ENCODE measurements at places on chromosomes 3 and 15.

DNA sequence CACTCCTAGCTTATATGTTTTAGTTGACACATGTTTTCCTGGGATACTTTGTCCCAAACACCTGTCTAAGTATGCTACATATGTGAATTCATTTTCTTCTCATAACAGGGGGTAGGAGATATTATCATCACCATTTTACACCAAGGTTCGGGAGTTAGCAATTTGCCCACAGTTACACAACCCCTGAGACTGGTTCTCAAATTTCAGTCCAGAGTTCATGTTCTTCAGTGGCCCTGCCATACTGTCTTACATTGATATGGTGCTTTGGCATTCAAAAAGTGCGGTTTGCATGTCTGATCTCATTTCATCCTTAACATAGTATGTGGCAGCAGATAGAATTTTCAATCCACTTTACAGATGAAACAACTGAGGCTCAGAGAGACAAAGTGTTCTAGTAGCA is 38.4 kb downstream of the ROBO2 start:
- H3K27ac ChIP-seq: no peak overlapping the region
- no peaks in the 10 kb centered on the region for H3K27me3 ChIP-seq
- no peak overlapping the region for H3K4me3 ChIP-seq
- peaks cover 26% of the 10 kb centered on the region for H3K4me1 ChIP-seq

GRCh38 chr15:66630801-66631351 is 65.1 kb upstream of the LCTL start:
- no peak for DNase-seq
- H3K4me3 ChIP-seq: no peak overlapping the region
- no peaks in the 10 kb centered on the region for H3K36me3 ChIP-seq
- H3K4me1 ChIP-seq: peaks cover 29% of the 10 kb centered on the region
- no peaks in the 10 kb centered on the region for H3K27me3 ChIP-seq

- H3K36me3 ChIP-seq: no peaks in the 10 kb centered on the region
- H3K4me3 ChIP-seq: no peak overlapping the region
- H3K27ac ChIP-seq: no peak overlapping the region
These were observed 51.3 kb downstream of the TLNRD1 start for GRCh38 chr15:81052046-81052445.

DNA sequence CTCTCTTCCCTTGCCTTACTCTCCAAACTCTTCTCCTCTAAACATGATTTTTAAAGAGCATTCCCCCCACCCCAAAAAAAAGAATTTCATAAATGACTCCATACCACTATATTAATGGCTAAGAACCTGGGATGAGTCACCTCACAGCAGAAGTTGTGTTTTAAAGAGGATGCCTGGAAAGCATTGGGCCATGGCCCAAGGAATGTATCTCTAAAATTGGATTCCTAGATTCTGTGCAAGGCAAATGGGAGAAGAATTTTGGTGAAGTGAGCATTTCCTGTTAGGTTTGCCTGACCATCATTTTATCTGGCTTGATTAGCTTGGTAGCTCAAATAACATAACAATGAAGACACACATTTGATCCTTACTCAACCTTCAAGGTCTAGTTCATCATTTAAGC is 251.4 kb downstream of the NR1D2 start:
- no peaks in the 10 kb centered on the region for H3K27me3 ChIP-seq
- H3K4me1 ChIP-seq: no peaks in the 10 kb centered on the region
- DNase-seq: no peak
- H3K27ac ChIP-seq: no peak overlapping the region
- H3K36me3 ChIP-seq: no peaks in the 10 kb centered on the region

- H3K27me3 ChIP-seq: peaks cover 26% of the 10 kb centered on the region
- no peak for DNase-seq
- no peak overlapping the region for H3K4me3 ChIP-seq
These were observed 2.0 kb downstream of the DISP2 start for GRCh38 chr15:40360015-40360414.

- H3K4me1 ChIP-seq: no peaks in the 10 kb centered on the region
- H3K27me3 ChIP-seq: no peaks in the 10 kb centered on the region
- H3K4me3 ChIP-seq: no peak overlapping the region
- H3K36me3 ChIP-seq: no peaks in the 10 kb centered on the region
- no peak for DNase-seq
These were observed 61.3 kb downstream of the PPARG start for GRCh38 chr3:12349895-12350811.

GRCh38 chr15:83537606-83538005 is 90.5 kb downstream of the SH3GL3 start:
- no peak overlapping the region for H3K4me3 ChIP-seq
- no peak for DNase-seq
- H3K36me3 ChIP-seq: no peaks in the 10 kb centered on the region
- no peaks in the 10 kb centered on the region for H3K27me3 ChIP-seq
- peaks cover 16% of the 10 kb centered on the region for H3K4me1 ChIP-seq

DNA sequence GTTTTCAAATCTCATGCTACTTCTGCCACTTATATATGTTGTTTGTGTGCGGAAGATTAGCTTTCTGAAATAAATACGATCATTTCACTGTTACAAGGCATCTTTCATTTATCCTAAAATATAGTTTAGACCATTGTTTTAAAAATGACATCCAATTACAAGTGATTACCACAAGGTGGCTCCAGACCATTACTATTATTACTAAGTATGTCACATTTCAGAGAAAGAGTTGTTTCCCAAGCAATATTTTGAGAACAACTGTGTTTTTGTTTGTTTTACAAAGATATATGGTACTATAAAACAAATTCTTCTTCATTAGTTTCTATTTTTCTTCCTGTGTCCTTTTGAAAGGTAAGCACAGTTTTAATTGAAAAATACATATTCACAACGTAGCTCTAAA is 136.0 kb upstream of the RAP2B start:
- DNase-seq: peak; percentile 71
- no peaks in the 10 kb centered on the region for H3K27me3 ChIP-seq
- no peaks in the 10 kb centered on the region for H3K4me1 ChIP-seq
- H3K36me3 ChIP-seq: no peaks in the 10 kb centered on the region

- H3K27ac ChIP-seq: no peak overlapping the region
- no peak for DNase-seq
These were observed 17.4 kb downstream of the CCDC12 start for GRCh38 chr3:46959161-46959511.

GRCh38 chr3:98525494-98525893 is 2.8 kb upstream of the CLDND1 start:
- no peaks in the 10 kb centered on the region for H3K27me3 ChIP-seq
- DNase-seq: no peak
- peaks cover 7% of the 10 kb centered on the region for H3K4me1 ChIP-seq
- H3K27ac ChIP-seq: no peak overlapping the region

- H3K4me1 ChIP-seq: no peaks in the 10 kb centered on the region
- H3K27me3 ChIP-seq: no peaks in the 10 kb centered on the region
- H3K36me3 ChIP-seq: no peaks in the 10 kb centered on the region
- H3K4me3 ChIP-seq: no peak overlapping the region
- no peak for DNase-seq
These were observed 507.3 kb upstream of the CBLB start for GRCh38 chr3:106376016-106376570.

DNA sequence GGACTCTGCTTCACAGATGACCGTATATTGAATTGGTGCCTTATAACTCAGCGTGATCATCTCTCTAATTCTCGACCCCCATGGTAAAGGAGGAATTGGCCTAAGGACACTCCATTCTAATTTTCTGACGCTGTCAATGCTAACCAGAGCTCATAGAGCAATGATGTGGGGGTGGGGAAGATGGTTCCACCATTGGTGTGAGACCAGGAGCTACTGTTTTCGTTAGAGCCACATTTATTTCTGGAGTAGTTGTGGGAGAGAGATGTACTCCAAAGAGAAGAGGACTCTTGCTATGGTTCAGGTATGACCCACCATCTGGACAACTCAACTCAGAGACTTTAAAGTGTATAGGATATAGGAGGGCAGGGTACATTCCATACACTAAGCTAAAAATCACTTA is 16.3 kb downstream of the ZBTB38 start:
- H3K27ac ChIP-seq: no peak overlapping the region

GRCh38 chr15:57527382-57528091 is 64.2 kb upstream of the MYZAP start:
- peak; percentile 89 for DNase-seq
- no peak overlapping the region for H3K27ac ChIP-seq
- no peaks in the 10 kb centered on the region for H3K4me1 ChIP-seq
- no peaks in the 10 kb centered on the region for H3K27me3 ChIP-seq

DNA sequence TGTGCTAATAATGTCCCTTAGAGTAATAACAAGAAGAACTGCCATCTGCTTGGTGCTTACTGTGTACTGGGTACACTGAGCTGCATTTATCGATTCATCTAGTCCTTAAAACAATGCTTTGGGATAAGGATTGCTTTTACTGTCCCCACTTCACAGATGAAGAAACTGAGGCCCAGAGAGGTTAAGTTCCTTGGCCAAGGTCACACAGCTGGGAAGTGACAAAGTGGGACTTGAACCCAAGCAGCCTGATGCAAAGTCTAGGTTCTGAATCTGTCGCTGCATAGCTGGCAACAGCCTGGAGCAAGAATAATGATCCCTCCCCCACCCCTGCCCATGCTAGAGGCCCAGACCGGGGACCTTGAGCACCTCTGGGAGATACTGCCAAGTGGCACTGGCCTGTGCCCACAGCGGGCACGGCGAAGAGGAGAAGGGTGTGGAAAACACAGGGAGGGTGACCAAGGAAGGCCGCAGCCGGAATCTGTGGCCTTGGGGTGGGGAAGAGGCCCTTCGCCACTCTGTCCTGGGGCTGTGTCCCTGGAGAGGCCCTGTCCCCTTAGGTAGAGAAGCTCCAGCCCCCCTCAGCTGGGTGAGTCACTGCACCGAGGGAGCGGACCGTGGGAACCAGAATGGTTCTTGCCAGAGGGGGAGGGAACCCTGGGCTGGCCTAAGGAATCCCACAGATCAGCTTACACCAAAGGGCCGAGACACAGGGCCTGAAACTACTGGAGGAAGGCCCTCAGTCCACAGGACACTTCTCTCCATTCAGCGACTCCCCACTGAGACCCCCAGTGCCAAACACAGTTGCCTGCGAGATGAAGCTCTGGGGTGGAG is 3.5 kb downstream of the PLXND1 start:
- DNase-seq: peak; percentile 74
- no peak overlapping the region for H3K4me3 ChIP-seq
- H3K27ac ChIP-seq: 0 out of 2 replicates have a peak overlapping the region, but pooled peaks have one; percentile 12
- H3K36me3 ChIP-seq: no peaks in the 10 kb centered on the region
- peaks cover 33% of the 10 kb centered on the region for H3K27me3 ChIP-seq
- peaks cover 48% of the 10 kb centered on the region for H3K4me1 ChIP-seq

- peaks cover 6% of the 10 kb centered on the region for H3K4me1 ChIP-seq
- H3K36me3 ChIP-seq: no peaks in the 10 kb centered on the region
- no peak overlapping the region for H3K4me3 ChIP-seq
- no peak overlapping the region for H3K27ac ChIP-seq
- H3K27me3 ChIP-seq: no peaks in the 10 kb centered on the region
These were observed 57.2 kb downstream of the MESD start for GRCh38 chr15:80932513-80932815.

GRCh38 chr15:77371850-77372563 is 47.9 kb downstream of the PEAK1 start:
- no peak overlapping the region for H3K4me3 ChIP-seq
- no peaks in the 10 kb centered on the region for H3K4me1 ChIP-seq
- H3K27me3 ChIP-seq: no peaks in the 10 kb centered on the region

DNA sequence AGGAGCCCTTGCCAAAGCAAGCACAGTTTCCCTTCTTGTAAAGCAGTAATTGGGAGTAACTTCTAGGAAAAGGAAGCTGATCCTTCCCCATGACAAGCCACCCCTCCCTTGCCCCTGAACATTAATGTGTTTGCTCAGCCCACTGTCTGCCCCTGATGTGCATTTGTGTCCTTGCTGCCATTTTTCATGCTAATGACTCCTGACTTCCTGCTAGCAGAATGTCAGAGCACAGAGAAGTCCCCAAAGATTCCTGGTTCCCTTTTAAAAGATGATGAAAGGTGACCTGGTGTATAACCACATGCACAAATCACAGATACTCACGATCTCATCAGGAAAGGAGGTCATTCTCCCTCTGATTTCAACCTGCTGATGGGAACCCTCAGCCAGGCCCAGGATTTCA is 44.2 kb upstream of the WNT5A start:
- no peaks in the 10 kb centered on the region for H3K27me3 ChIP-seq
- H3K27ac ChIP-seq: no peak overlapping the region
- H3K36me3 ChIP-seq: no peaks in the 10 kb centered on the region
- H3K4me3 ChIP-seq: no peak overlapping the region
- no peak for DNase-seq

GRCh38 chr3:184821034-184821433 is 9.1 kb downstream of the VPS8 start:
- DNase-seq: no peak
- H3K4me3 ChIP-seq: no peak overlapping the region
- H3K36me3 ChIP-seq: no peaks in the 10 kb centered on the region
- no peak overlapping the region for H3K27ac ChIP-seq

GRCh38 chr3:187935623-187936156 is 190.4 kb upstream of the BCL6 start:
- H3K36me3 ChIP-seq: no peaks in the 10 kb centered on the region
- no peaks in the 10 kb centered on the region for H3K4me1 ChIP-seq
- no peaks in the 10 kb centered on the region for H3K27me3 ChIP-seq
- DNase-seq: no peak
- H3K4me3 ChIP-seq: no peak overlapping the region

DNA sequence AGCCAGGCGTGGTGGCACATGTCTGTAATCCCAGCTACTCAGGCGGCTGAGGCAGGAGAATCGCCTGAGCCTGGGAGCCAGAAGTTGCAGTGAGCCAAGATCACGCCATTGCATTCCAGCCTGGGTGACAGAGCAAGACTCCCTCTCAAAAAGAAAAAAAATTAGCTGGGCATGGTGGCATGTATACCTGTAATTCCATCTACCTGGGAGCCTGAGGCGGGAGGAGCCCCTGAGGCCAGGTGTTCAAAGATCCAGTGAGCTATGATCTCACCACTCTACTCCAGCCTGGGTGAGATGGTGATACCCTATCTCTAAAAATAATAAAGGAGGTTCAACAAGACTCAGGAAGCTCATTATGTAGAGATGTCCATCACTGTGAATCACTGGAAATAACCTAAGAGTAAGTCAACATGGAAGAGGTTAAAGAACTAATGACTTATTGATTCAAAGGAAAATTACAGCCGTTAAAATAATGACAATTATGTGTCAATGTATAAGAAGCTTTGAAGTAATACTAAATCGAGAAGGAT is 19.8 kb upstream of the RAB7A start:
- no peaks in the 10 kb centered on the region for H3K27me3 ChIP-seq
- no peak for DNase-seq
- no peak overlapping the region for H3K27ac ChIP-seq
- no peak overlapping the region for H3K4me3 ChIP-seq
- H3K36me3 ChIP-seq: no peaks in the 10 kb centered on the region

DNA sequence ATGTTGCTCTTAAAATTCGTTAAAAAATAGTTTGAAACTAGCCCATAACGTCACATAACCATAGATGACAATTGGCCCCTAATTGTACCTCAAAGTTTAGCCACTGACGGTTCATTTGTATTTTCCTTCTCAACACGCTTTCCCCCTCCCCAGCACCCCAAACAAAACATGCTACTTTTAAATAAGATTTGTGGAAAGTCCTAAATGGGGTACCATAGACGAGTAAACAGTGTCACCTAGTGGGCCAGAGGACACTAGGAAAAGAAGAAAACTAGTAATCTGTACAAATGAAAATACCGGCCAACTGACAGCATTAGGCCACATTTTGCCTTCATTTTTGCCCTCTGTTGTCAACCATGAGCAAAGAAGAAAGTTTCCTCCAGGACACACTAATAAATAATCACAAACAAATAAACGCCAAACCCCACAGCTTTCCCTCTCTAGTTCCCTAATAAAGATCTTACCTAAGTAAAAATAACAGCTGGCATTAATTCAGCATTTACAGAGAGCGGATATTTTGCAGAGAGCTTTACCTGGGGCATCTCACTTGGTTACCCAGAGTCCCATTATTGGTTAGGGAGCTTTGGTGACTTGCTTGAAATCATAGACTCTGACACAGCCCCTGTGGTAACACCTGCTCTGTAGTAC is 175.1 kb upstream of the ATP11B start:
- H3K27me3 ChIP-seq: no peaks in the 10 kb centered on the region
- DNase-seq: peak; percentile 73
- no peaks in the 10 kb centered on the region for H3K36me3 ChIP-seq
- H3K4me3 ChIP-seq: no peak overlapping the region
- no peak overlapping the region for H3K27ac ChIP-seq
